Left ventricle myocardium superior (tissue), 1 donor: ENCODE measurements at places on chromosomes 7 and 10. TPM values are rescaled to one million over a fixed set of nuclear protein-coding genes. Genes with fewer than 3 reads are reported as not detected.

- DNase-seq, result no peak
These were observed 226.2 kb downstream of the THSD7A start for GRCh38 chr7:11605749-11606148.

DNA sequence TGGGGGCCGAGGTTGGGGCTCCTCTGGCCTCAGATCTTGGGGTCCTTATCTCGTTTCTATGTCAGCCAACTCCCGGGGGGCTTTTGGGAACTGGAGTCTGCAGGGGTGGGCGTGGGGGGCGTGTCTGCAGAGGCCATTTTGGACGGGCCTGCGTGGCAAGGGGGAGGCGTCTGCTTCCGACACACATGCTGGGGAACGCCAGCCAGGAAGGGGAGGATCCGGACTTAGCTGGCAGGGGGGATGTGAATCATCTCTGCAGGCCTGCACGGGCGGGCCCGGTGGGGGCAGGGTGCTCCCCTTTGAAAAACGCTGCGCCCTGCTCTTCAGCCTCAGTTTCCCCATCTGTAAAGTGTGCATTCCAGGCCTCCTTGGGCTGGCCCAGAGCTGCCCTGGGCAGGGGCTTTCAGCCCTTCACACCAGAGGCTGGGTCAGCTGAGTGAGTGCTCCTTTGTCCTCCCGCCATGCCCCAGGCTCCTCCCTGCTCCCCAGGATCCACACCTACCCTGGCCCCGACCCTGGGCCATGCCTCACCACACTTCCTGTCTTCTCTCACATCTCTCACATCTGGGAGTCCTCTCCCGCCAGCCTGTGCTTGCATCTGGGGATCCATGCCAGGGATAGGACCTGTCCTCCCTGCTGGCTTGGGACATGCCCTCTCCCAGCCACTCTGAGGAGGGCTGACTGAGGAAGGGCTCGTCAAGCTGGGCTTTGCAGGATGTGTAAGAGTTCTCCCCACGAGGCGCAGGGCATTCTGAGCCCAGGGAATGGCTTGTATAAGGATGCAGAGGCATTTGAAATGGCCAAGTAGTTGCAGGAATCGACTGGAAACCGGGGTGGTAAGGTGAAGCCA, 172.6 kb upstream of the TNRC18 start:
- DNase-seq, result peak; percentile 87

The VWDE gene
- total RNA-seq, result not detected

The SPDYE5 gene
- not detected for total RNA-seq

GRCh38 chr7:55135462-55135861, 116.6 kb downstream of the EGFR start:
- DNase-seq, result no peak

DNA sequence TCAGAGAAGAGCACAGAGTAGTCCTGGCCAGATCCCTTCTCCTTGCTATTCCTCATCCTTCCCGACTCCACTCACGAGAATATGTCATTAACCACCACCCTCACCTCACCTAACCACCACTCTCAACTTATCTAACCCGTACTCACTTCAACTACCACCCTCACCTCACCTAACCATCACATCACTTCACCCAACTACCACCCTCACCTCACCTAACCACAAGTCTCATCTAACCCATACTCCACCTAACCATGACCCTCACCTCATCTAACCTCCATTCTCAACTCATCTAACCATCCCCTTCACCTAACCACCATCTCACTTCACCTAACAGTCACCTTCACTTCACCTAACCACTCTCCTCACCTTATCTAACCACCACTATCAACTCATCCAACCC, 85.0 kb downstream of the VIPR2 start:
- DNase-seq, result no peak

The NKX1-2 gene
- not detected for total RNA-seq

The ASB10 gene
- total RNA-seq, result 46.1 TPM

The BRI3 gene
- 269 TPM for total RNA-seq

- DNase-seq, result no peak
These were observed 44.5 kb downstream of the STARD3NL start for GRCh38 chr7:38222481-38223096.

GRCh38 chr10:95517536-95518454, 43.4 kb downstream of the SORBS1 start:
- no peak for DNase-seq
